ENCODE measurements at places on chromosomes 11 and 22.

- DNase-seq: no peak
Measured at GRCh38 chr22:29606320-29606719, 2.9 kb downstream of the NF2 start.

DNA sequence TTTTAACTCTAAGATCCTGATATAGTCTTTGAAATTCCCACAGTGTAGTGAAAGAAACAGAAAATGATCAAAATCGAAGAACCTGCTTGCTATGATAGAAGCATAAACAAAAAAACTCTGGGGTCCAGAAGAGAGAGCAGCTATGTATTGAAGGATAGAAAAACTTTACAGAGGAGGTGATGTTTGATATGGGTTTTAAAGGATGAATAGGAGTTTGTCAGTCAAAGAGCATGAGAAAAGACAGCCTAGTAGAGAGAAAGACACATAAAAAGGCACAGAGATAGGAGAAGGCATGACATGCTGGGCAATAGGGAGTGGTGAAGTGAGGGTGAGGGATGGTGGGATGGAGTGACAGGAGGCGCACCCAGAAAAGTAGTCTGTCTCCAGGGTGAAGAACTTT lies 168.0 kb downstream of the INSC start:
- no peak for DNase-seq

- DNase-seq: no peak
Measured at GRCh38 chr11:44817207-44817949, 90.6 kb downstream of the TSPAN18 start.

DNA sequence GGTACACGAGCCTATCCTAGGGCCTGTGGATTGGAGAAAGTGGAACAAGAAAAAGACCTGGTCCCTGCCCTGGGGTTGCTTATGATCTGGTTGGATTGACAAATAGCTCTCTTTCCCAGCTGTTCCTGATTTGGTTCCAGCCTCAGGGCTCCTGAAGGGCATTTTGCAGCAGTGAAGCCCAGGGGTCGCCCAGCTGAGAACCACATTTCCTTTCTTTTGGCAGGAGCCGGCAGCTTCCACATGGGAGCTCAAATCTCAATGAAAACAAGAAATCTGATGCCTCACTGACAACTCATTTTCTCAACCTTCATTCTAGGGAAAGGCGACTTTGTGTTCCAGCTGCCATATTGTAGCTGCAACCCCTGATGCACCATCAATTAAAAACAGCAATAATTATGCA lies 140.6 kb upstream of the CADM1 start:
- no peak for DNase-seq

DNA sequence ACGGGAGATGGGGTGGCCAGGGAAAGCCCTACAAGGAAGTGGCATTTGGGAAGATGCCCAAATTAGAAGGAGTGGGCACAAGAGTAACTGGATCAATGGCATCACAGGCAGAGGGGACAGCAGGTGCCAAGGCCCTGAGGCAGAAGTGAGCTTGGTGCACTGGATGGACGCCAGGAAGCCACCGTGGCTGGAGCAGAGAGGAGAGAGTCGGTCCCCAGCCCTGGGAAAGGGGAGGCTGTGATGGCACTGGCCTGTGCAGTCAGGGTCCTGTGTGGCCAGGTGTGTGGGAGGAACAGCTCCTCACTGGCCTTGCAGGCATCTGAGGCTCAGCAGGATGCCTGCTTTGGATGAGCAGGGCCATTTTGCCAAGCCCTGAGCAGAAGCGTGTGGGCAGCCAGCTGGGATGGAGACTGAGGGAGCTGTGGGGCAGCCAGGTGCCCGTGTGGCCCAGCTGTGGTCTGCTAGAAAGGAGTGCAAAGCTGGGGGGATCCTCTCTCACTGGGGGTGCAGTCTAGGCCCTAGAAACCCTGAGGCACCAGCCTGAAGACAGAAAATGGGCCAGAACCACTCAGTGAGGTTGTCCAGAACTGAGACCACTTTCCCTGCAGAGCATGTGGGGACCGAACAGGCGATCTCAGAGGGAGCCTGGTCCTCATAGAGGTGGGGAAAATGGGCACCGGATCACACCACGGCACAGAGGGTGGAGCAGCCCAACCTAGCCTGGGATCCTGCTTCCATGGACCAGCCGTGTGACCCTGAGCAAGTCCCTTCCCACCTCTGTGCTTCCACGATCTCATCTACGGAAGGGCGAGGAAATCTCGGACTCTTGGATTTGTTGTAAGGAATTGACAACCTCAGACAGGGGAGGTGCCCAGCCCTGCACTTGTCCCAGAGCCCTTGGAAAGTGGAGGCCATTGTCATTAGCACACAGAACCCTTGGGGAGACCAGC lies 78.6 kb upstream of the RTL6 start:
- no peak for DNase-seq

DNA sequence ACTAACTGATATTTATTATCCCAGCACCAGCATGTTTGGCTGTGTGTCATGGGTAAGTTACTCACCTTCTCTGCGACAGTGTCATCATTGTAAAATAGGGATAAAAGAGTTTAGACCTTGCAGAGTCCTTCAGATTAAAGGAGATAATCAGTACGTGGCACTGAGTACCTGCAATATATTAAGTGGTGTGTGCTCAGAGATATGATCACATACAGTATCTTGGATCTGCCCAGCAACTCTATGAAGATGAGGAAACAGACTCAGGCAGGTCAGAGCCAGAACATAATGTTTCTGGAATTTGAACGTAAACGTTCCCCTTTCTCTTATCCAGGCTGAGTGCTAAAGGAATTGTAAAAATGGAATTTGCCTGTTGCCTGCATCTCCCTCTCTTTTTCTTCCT lies 46.9 kb upstream of the ELF5 start:
- DNase-seq: no peak

GRCh38 chr22:23000657-23001347 lies 69.5 kb upstream of the GNAZ start:
- no peak for DNase-seq

- no peak for DNase-seq
Measured at GRCh38 chr11:106420048-106420665, 342.7 kb downstream of the AASDHPPT start.

GRCh38 chr11:36352922-36353321 lies 56.8 kb downstream of the PRR5L start:
- DNase-seq: no peak

DNA sequence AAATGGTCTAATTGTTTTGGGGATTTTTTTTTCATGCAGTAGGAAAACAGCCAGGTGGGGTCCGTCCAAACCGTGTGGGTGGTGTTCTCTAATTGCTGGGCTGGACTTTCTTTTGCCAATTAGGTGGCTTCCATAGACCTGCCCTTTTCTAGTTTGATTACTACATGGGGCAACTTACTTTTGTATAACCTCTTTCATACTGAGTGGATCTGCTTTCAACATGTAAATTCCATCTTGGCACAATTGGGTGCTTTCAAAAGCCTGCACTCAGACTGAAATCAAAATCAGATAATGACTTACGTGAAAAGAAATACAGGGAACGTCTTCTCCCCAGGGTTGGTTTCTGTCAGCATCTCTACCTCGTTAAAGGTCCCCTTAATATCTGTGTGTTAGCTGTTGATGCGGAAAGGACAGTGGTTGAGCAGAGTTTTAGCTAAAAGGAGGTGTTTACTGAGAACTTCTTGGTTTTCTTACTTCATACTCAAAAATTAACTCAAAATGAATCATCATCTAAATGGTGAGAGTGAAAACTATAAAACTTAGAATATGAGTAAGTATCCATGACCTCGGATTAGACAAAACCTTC lies 72.1 kb downstream of the BARX2 start:
- no peak for DNase-seq

GRCh38 chr11:15236559-15236958 lies 121.8 kb downstream of the INSC start:
- DNase-seq: no peak

DNA sequence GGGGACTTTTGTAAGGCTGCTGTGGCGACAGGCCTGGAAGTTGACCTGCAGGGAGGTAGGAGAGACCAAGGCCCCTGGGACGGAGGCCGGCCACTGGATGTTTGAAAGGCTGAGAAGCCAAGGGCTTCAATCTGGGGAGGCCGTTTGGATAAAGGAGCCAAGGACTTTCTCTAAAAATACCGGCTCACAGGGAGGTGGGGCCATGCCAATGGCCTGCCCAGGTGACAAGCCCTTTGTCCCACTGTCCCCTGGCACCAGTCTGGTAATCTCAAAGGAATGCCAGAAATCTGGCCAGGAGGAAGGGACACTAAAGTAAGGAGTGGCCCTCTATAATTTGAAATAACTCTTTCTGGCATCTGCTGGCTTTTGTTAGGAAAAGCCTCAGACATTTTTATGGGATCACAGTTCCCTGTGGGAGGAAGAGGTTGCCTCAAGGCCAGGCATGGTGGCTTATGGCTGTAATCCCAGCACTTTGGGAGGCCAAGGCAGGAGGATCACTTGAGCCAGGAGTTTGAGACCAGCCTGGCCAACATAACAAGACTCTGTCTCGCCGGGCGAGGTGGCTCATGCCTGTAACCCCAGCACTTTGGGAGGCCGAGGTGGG lies 1.9 kb upstream of the CHKA start:
- no peak for DNase-seq

DNA sequence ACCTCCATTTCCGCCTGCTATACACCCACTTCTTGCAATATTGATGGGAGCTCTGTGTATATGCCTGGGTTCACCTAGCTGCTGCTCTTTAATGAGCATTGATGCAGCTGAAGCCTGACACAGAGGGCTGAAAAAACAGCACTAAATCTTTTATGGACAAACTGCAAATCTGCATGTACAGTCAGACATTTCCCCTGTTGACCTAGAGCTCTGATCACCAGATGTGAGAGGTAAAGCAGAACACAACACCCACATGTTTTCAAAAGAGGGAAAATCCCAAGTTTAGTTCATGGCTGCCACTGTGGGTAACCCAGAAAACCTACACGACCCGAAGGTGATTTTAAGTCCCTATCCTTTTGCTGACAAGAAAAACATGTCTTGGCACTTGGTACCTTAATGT lies 303.0 kb upstream of the PITPNB start:
- DNase-seq: no peak

- no peak for DNase-seq
Measured at GRCh38 chr11:117039900-117040299, 58.3 kb downstream of the SIK3 start.

DNA sequence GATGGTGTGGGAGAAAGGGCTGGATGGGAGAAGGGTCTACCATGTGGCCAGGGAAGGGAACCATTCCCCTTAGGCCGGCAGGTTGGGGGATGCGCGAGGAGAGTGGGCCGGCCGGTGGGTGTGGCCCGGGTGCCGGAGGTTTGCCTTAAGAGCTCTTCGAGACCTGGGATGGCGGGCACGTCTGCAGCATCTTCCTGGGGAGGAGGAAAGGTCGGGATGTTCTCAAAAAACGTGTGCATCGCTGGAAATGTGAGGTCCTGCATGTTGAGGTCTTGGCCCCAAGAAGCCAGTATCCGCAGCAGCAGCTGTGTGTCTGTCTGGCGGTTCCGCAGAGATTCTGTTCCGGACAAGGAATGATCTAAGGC lies 1.4 kb downstream of the NAV2 start:
- DNase-seq: no peak

DNA sequence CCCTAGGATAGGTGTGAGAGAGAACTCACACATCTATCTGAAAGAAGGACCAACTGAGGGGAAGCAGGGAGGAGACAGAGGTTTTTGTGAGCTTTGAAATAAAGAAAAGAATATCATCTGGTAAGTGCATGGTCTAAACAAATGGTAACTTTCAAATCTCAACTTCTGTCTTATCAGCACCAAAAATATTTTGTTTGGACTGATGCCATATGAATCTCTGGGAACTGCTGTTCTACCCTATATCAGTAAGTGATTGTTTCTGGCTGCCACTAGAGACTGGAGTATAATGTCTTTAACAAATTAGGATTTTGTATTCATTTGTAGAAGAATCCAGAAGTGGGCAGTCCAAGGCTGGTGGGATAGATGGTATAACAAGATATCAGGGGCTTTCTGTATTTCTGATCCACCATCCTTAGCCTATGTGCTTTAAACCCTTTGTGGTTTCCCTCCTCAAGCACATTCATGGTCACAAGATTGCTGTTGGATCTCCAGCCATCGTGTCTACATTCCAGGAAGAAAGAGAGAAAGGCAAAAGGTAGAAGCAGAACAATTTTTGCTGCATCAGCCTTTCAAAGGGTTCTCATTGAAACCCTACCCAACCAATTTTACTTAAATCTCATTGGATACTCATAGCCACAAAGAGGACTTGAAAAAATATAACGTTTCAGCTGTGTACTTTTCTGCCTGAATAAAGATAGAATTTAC lies 4.7 kb downstream of the HEPHL1 start:
- DNase-seq: no peak

DNA sequence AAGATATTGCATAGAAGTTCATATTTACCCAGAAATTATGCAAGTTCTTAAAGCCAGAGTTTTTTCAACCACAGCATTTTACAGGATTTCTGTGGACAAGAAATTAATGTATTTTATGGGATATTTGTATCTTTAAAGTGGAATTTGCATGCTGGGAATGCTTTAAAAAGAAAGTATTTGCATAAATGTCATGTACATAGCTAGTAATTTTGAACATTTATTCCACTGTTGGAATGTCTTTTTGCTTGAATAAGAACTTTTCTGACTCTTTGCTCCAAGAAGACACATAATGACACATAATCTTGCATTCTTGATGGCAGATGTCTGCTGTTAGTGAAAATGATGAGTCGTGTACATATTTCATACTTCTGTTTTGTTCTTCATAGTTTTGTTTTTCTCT lies 66.6 kb downstream of the ATXN10 start:
- DNase-seq: no peak

GRCh38 chr11:126607374-126607773 lies 251.9 kb downstream of the ST3GAL4 start:
- DNase-seq: no peak

DNA sequence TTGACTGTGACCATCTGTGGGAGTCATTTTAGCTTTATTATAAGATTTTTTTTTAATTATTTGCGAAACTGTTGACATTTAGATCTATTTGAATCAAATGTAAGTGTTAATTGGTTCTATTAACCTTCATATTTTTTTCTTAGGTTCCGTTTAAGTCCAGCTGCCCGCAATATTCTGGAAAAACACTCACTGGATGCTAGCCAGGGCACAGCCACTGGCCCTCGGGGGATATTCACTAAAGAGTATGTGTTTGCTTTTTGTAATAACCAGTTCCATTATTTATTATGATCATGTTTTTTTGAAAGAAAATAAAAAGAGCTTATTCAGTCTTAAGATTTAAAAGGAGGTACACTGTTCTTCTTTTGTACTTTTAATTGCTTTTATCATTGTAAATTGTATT lies 43.9 kb downstream of the PDHX start:
- DNase-seq: no peak

DNA sequence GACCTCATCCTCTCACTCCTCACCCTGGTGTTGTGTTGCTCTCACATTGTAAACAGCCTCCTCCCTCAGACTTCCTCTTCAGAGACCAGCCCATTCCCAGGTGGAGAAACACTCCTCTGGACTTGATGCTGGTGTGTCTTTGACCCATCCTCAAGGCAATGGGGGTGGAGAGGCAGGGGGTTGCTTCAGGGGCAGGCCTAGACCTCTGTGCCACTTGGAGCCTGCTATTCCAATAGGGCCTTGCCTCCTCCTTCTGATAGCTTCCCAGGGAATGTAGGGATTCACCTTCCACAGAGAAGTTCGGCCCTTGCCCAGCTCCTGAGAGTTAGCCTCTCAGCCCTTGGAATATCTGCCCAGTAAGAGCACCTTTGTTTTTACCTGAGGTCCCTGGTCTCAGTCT lies 606.6 kb upstream of the CADM1 start:
- no peak for DNase-seq

Data from GF-D8 (cell line).